ENCODE measurements at places on chromosomes 1 and 21.

DNA sequence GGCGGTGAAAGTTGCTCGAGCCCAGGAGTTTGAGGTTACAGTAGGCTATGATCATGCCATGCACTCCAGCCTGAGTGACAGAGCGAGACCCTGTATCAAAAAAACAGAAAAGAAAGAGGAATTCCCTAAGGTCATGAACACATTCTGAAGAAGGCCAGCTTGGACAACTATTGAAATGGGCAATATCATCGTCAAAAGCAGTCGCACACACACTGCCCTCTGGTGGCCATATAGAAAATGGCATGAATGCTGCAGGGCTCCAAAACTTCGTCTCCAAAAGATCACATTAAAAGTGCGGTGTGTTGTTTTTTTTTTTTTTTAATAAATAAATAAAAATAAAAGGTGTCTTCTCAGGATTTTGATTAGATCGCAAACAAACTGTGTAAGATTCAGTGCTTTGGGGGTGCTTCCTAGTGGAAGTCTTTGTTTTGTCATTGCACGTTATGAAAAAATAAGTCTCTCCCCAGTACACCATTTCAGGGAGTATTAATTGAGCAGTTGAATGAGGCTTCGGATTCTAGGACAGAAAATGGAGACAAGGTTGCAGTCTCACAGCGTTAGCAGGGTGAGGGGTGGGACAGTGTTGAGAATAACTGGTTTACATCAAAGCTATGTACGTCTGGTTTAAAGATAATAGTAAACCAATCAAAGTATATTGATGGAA lies 87.5 kb upstream of the FMN2 start:
- DNase-seq, result no peak

GRCh38 chr1:85479491-85479890 lies 14.5 kb upstream of the DDAH1 start:
- no peak for DNase-seq

DNA sequence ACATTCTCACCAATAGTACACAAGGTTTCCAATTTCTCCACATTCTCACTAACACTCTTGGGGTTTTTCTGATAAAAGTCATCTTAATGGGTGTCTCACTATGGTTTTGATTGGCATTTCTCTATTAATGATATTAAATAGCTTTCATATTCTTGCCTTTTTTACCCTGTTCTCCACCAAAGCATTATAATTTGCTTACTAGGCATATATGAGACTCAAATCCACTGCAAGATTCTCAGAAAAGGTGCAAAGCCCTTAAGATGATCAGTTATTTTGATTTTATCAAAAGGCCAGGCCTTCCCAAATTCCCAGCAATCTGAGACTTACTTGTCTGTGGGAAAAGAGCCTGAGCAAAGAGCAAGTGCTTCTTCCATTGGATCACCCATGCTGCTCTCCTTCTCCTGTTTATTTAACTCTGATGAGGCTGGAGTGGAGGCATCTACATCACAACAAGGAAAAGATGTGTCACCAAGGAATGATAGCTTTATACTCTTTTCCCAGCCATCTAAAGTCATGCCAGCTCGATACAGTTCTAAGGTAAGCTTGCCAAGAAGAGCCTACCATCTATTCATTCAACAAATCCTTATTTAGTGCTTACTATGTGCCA lies 24.6 kb downstream of the CLSPN start:
- DNase-seq, result no peak

DNA sequence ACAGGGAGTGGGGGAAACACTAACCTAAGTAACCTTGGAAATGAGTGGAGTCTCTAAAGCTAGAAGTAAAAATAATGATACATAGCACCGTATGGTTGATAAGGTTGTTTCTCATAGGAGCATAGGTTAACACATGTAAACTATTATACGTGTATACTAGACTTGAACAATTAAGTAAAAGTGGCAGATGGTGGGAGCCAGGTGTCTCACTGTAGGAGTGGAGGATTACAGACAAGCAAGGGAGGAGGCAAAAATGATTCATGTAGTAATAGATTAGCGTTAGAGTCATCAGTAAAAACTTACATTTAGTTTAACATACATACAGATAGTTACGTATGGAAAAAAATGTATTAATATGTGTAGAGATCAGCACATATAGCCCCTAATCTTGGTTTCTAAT lies 138.4 kb upstream of the DSCAM start:
- DNase-seq, result no peak

DNA sequence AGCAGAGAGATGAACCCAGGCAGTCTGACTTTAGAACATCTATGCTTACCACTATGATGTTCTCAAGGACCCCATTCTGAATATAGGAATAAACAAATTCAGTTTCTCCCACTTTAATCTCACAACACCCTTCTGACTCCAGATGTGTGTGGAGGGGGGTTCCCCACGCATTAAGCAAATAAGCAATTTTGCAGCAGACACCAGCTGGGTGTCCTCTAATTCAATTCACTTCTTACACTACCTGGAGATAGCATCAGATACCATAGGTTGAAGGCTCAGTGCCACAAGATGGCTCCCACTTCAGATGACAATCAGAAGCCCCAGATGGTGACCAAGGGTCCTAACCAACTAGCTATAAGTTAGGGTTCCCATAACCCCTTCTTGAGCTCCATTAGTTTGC lies 30.3 kb upstream of the CEP350 start:
- no peak for DNase-seq

- no peak for DNase-seq
Measured at GRCh38 chr21:45109831-45110492, 35.6 kb downstream of the ADARB1 start.

All from tibial artery (tissue), 4 donors.